ENCODE measurements at places on chromosomes 6 and 20.

- DNase-seq: no peak
These were observed 56.6 kb upstream of the RREB1 start for GRCh38 chr6:7050872-7051779.

- no peak for DNase-seq
These were observed 736.9 kb downstream of the QKI start for GRCh38 chr6:164151161-164152120.

DNA sequence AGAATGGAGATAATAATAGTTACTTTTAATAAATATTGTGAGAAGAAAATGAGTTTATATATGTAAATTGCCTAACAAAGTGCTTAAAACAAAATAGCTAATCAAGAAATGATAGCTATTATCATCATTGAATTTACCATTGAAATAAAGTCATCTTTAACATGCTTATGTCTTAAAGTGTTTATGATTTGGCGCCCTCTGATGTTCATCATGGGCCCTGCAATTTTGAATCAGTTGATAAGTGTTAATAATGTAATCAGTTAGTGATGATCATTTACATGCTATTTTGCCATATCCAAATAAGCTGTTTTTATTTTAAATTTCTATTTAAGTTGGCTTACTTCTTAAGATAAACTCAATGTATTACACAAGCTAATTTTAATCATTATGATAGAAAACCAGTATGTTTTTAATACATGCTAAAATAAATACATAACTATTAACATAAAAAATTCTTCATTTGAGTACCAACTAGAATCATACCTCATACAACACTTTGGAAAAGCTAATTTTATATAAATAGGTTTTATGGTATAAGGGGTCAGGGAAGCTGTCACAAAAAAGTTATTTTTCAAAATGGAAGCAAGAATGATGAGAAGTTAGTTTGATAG, 39.2 kb upstream of the TPD52L1 start:
- DNase-seq: peak; percentile 39

- no peak for DNase-seq
These were observed 17.4 kb downstream of the HSF2 start for GRCh38 chr6:122416825-122417224.

DNA sequence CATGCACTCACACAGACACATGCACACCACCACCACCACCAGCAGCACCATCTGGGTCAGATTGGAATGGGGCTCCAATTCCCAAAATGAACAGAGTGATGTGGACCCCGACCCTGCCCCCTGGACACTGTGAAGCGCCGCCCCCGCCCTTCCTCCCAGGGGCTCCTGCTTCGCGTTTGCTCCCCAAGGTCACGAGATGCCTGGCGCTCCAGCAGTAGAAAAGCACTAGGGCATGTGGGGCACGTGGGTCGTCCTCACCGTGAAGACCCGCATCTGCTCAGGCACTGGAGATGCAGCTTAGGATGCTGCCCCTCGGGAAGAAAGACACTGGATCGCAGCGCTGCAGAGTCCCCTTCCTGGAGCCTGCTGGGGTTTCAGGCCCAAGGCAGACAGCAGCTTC, 184.0 kb downstream of the SMOC2 start:
- DNase-seq: no peak

DNA sequence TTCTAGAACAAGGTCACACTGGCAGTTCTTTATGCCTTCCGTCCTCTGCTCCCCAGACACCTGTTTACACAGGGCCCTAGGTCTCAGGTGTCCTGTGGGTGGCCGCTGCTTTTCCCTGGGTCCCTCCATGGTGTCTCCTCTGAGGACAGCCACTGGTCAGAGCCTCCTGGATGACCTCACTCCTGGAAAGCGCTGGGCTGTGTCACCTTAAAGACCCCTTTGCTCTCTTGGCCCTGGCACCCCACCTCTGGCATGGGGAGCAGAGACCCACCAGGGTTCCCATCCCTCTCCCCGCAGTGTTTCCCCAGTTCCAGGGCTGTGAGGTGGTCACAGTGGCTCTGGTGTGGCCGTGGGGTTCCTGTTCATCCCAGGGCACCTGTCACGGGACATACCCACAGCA, 33.9 kb downstream of the NTSR1 start:
- DNase-seq: no peak

GRCh38 chr6:3836566-3836965, 12.6 kb upstream of the FAM50B start:
- DNase-seq: no peak

DNA sequence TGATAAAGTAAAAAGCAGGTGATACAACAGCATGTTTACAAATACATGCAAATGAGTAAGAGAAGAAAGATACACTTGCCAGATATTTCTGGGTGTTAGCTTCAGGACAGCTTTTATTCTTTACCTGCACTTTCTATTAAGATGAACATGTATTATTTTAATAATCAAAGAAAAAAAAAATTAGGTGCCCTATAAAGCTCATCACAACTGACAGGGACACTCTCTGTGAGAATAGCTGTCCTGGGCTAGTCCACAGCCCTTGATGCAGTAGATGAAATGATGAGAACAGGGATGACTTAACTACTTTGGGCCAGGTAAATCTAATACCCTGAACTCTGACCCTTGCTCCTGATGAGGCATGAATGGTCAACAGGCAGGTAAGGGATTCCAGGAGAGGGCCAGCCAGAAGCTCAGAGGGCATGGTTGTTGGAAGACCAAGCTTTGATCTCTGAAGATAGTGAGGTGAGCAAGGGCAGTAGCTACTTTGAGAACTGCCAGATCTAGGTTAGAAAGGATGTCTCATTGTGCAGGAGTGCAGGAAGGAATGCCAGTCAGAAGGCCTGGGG, 15.6 kb downstream of the NSFL1C start:
- DNase-seq: no peak

- no peak for DNase-seq
These were observed 311.7 kb upstream of the JAG1 start for GRCh38 chr20:10985536-10985935.

GRCh38 chr6:118685823-118686449, 34.5 kb upstream of the CEP85L start:
- DNase-seq: no peak

DNA sequence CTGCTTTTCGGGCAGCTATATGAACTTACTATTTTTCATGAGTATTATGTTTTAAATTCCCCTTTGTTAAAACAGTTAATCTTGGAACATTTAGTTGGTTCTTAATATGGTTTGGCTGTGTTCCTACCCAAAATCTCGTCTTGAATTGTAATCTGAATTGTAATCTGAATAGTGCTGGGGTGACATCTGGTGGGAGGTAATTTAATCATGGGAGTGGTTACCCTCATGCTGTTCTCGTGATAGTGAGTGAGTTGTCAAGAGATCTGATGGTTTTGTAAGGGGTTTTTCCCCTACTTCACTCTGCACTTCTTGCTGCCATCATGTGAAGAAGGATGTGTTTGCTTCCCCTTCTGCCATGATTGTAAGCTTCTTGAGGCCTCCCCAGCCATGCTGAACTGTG, 305.4 kb upstream of the MAP3K7 start:
- no peak for DNase-seq

GRCh38 chr6:13177664-13178063, 150.7 kb downstream of the TBC1D7 start:
- no peak for DNase-seq

- no peak for DNase-seq
These were observed 1.6 kb upstream of the UCKL1 start for GRCh38 chr20:63957690-63958441.
